ENCODE measurements at places on chromosomes 11 and 22.
A peak's percentile ranks its signal among the peaks of the same experiment; 100 is the strongest.

DNA sequence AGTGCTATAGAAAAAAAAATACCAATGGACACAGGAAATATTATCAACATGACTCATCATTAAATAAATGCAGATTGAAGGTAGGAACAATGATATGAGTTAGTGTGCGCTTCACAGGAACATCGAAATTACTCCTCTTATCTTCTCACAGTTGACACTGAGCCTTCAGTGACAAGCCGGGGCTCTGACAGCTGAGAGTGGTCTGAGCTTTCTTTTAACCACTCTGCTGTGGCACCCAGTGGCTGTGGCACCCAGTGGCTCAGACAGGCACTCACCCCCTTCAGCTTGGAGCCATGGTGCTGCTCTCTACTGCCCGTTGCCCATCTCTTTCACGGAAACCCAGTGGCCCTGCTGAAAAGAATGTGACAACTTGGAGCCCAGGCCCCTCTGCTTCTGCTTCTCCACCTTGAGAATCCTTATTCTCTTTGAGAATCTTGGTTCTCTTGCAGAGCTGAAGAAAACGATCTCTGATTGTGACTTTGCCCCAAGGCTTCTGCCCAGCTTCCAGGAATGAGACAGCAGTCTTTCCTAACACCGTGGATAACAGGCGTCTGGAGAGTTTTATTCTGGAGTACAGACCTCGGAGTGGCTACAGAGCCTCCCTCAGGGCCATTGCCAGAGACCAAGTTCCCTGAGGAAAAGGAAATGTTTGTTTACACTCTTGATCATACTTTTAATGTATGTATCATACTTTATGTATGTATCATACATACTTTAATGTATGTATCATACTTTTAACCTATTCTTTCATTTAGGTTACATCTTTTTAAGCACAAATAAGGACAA, 37.1 kb upstream of the OR8B8 start:
- no peak for DNase-seq

GRCh38 chr11:61056571-61056970, 45.7 kb upstream of the CD5 start:
- no peak for DNase-seq

GRCh38 chr11:119607726-119608125, 121.3 kb downstream of the NECTIN1 start:
- DNase-seq: no peak

DNA sequence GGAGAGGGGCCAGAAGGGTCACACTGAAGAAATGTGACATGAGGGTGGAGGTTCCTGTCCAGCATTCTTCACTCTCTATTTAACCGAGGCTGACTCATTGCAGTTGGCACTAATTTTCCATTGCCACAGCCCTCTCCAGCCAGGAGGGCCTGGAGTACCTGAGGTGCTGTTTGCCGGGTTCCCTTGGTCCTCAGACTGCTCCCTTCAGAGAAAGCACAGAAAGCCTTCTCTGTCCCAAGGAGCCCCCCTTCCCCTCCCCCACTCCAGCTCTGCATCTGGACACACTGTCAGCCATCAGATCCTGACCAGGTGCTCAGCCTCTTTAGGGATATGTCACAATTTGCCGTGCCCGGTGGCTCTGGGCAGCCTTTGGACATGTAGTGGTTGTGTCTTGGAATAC, 3.2 kb upstream of the C11orf91 start:
- no peak for DNase-seq

- DNase-seq: no peak
Observed at GRCh38 chr11:97979741-97980140, 1041.0 kb upstream of the CNTN5 start.

- DNase-seq: no peak
Observed at GRCh38 chr11:44329472-44330230, 19.7 kb upstream of the ALX4 start.

- no peak for DNase-seq
Observed at GRCh38 chr22:37601540-37602442, 6.8 kb upstream of the GGA1 start.

DNA sequence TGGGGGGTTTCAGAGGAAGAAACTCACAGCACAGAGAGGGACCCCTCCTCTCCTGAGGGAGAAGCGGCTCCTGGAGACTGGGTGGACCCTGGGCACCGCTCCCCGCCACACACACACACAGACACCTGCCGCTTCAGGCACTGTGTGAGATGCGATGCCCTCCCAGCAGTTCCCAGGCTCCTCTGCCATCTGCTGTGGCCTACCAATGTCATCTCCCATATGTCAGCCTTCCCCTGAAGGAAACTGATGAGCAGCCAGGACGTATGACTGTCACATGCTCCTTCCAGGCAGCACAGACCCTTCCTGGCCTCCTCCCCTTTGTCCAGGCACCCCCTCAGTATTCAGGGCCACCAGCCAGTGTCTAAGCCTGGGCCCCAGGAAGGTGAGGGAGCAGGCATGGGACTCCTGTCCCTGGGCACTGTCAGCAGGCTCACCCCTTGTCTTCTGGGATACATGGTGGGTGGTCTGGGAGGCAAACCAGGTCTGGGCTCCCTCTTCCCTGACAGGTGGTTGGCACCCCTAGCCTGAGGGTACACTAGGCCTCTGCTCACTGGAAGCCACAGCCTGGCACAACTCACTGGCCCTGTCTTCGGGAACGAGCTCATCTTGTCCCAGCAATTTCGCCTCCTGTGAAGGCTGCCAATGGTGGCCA, 11.8 kb upstream of the BCR start:
- DNase-seq: no peak

- peak; percentile 29 for DNase-seq
Observed at GRCh38 chr11:5123802-5124521, 14.2 kb downstream of the OR52A5 start.

- no peak for DNase-seq
Observed at GRCh38 chr22:24326266-24326665, 55.6 kb downstream of the SPECC1L start.

DNA sequence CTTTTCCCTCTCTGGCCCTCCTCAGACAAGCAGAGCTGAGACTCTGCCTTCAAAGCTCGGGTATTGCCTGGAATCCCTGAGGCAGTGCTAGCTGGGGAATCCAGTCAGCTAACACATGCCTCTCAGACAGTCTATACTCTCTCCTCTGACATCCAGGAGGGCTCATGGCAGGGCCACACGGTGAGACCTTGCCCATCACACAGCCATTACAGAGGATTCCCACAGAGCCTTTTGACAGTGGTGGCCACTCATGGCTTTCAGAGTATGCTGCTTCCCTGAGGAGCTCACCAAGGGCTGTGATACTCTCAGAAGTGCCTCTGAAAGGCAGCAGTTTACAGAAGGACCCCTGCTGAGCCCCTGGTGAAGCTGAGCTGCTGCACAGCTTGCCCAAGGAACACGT, 165.3 kb downstream of the RRAS2 start:
- no peak for DNase-seq

GRCh38 chr22:20565079-20565734, 57.8 kb downstream of the MED15 start:
- DNase-seq: no peak

- no peak for DNase-seq
Observed at GRCh38 chr11:17483505-17483904, 6.9 kb upstream of the ABCC8 start.

DNA sequence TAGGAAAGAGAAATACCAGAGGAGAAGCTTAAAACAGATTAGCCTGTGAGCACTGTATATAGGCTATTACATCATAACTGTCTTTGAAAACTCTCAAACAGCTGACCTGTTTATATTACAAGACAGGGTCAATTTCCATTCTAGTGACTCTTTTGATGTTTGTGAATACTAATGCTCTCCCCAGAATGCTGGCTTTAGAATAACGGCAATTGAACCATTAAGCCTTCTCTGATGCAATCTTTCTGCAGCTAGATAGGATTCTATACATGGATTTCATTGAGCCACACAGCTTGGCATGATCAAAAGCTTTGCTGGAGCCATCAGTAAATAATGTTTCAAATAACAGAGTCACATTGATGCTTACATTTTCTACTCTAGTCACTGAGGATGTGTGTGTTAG, 122.7 kb upstream of the FAT3 start:
- no peak for DNase-seq

DNA sequence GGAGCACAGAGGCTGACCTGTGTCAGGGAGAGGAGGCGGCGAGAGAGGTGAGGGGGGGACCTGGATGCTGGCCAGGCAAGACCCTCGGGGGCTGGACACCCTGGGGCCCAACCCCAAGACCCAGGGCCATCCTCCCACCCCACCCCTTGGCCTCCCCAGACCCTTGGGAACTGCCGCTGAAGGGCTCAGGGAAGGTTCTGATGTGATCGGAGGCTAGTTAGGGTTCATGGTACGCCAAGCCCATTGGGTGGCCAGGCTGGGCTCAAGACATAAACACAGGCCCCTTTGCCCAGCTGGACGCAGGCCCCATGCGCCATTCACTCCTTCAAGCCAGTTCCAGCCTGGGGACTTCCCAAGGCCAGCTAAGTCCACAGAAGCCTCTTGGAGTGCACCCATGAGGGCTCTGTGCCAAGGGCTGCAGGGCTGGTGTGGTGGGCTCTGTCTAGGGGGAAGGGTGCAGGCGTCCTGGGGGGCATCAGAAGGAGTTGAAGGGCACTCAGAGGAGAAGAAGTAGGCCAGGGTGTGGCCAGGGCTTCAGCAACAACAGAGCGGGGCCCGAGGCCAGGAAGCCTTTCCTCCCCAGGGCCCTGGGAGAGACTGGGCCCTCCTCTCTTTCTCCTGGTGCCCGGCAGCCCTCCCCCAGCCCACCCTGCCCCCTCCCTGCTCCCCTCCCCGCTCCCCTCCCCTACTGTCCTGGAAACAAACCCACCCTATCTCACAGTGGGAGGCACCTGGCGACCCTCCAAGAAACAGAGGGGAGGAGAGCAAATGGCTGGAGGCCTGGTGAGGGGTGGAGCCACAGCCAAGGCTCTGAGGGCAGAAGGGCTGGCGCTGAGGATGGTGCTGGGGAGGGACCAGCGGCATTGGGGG, 12.9 kb downstream of the TSPAN32 start:
- no peak for DNase-seq

DNA sequence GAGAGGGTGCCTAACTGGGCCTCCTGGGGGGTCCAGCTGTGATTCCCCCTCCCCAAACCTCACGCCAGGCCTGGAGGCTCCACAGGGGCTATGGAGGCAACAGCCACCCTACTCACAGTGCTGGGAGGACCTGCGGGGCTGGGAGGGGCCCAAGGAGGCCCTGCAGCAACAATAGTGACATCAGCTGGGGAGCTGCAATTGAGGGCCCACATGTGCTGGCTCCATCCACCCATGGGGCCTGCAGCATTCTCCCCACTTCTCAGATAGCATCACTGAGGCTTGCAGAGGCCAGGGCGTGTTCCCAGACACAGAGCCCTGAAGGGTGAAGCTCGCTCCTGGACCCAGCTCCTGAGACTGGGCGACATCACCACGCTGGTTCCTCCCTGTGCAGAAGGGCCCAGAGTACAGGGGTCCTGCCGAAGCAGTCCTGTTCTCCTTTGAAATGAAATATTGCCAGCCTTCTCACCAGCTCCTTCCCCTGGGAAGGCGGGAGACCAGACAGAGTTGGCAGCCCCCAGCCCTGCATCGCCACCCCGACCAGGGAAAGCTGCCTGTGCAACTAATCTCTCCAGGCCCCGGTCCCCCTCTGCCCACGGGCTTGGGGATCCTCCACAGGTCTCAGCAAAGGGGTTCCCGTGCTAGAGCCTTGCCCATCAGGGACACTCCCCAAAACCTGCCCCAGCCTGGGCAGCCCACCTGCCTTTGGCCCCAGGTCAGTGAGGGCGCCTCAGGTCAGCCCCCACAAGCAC, 8.9 kb upstream of the TBX1 start:
- no peak for DNase-seq

- no peak for DNase-seq
Observed at GRCh38 chr11:122394313-122394712, 261.2 kb upstream of the UBASH3B start.

DNA sequence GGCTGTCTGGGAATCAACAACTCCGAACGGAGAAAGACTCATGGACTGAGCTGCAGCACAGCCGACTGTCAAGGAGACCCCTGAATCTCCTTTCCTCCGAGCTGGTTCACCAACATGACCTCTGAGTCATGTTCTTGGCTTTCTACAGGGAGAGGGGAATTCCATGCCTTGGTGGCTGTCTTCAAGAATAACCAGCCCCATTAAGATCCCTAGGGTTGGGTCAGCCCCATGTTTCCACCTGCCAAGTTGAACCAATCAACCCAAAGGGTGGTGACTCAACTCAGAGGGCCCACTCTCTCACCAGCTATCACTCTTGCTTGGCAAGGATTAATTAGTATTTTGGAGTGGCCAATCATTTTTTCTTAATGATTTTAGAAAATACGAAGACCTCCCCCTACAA, 28.3 kb upstream of the IGSF22 start:
- DNase-seq: no peak

DNA sequence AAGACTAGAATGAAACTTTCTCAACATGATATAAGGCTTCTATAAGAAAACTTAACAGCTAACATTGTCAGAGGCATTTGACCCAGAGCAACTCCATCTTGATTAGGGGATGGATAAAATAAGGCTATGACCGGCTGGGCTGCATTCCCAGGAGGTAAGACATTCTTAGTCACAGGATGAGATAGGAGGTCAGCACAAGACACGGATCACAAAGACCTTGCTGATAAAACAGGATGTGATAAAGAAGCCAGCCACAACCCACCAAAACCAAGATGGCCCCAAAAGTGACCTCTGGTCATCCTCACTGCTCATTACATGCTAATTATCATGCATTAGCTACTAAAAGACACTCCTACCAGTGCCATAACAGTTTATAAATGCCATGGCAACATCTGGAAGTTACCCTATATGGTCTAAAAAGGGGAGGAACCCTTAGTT, 135.2 kb downstream of the TTC28 start:
- no peak for DNase-seq

DNA sequence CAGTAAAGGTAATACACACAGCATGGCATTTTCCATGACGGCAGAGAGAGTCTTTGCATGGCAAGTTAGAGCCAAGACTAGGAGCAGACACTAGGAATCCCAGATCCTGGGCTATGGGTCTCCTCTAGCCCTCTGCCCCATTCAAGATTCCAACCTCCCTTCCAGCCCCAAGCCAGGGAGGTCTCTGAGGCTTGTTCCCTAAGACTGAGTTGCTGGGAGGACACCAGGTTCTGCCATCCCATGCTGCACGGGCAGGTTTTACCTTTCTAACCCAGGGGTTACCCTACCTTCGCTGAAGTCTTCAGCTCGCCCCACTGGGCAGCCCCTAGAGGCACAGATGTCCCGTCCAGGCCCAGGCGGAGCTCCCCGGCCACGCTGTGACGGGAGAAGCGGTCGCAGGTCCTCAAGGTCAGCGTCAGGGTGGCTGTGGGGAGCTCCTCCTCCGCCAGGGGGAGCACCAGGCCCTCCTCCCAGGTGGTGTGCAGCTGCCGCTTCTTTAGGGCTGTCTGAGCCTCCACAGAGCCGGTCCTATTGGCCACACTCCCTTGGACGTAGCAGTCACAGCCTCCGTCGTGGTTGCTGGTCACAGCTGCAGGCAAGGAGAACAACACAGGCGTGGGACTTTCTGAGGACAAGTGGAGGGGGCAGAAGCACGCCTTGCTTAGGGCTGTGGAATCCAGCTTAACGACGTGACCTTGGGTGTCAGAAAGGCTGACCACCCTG, 33.8 kb downstream of the SYT13 start:
- DNase-seq: no peak

DNA sequence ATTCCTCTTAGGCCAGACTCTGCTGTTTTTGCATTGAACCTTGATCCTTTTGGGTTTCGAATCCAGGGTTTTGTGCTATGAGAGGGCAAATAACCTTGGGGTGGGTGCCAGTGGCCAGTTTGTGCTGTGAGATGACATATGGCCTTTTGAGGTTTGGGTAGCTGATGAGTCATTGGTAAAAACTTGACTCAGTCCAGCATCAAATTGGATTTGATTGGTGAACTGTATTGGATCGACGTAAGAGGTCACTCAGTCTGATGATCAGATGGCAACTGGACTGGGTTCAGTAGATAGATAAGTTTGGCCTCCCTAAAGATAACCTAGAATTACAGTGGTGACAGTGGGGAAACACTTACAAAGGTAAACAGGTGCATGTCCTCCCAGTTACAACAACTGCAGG, 41.0 kb upstream of the XKR3 start:
- DNase-seq: no peak
